ENCODE measurements at places on chromosomes 3 and 15. TPM values are rescaled to one million over a fixed set of nuclear protein-coding genes. Genes with fewer than 3 reads are reported as not detected.
A peak's percentile ranks its signal among the peaks of the same experiment; 100 is the strongest.

- DNase-seq: no peak
Measured at GRCh38 chr15:45133561-45133920, 3.7 kb downstream of the DUOX1 start.

GRCh38 chr15:98948456-98948855 is 59.1 kb downstream of the PGPEP1L start:
- DNase-seq: no peak

GRCh38 chr3:126616931-126617330 is 38.0 kb downstream of the TXNRD3 start:
- DNase-seq: no peak

DNA sequence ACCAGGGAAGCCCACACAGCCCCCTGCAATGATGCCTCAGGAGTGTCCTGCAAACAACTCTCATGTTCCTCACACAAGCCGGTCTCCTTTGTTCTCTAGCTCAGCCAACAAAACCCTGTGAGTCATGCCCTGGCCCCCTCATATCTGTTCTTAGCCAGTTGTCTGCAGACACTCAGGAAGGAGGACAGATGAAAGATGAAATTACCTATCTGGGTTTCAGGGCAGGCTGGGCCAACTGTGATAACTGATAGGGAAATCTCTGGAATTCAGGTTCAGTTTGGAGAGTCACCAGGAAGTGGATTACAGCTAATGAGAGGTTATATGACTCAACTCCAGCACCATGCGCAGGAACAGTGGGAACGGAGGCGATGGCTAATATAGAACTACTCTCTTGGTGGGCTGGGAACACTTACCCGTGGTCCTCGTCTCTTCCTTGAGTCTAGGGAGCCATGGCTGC is 352.0 kb upstream of the ADAMTS9 start:
- DNase-seq: no peak

GRCh38 chr15:45384700-45385099 is 6.4 kb upstream of the GATM start:
- DNase-seq: no peak

DNA sequence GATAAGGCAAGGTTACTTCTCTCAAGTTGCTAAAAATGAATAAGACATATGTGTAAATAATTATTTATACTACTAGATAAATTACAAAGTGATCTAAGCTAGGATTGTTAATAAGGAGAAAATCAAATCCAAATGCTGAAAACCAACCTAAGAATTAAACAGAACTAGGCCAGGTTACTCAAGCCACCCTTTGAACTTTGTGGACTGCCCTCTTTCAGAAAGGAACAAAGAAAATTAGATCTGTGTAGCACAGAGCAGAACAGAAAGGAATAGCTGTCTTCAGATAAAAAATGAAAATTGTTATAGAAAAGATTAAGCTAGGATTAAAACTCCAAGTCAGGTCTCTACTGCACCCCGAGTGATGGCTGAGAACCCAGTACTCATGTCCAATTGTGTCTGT is 158.2 kb upstream of the LRIG1 start:
- no peak for DNase-seq

DNA sequence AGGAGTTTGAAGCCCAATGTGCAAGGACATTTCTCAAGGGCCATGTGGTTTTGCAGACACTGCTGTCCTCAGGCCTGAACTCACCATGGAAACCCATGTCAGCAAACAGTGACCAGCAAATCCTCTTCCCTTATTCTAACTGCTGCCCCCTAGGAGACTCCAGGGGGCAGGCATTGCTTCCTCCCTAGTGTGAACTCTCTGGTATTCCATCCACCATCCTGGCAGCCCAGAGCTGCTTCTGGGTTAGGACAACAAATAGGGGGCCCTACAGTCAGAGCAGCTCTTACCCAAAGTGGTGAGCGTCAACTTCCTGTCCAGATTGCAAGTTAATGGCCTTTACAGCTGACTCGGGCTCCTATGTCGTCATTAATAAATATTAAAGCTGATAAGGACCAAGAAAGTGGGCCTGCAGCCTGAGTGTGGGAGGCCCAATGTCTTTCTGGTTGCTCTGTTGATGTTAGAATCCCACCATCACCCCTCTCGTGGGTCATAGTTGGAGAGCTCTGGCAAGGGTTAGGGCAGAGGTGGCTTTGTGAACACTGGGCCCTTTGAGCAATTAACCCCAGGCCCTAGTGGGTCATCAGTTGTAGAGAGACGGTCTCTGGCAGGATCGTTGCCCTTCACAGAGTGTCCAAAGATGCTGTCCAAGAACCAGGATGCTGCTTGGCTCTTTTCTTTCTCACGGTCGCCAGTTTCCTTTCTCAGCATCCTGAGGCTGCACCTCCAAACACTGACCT is 41.5 kb downstream of the TGM4 start:
- peak; percentile 13 for DNase-seq

GRCh38 chr3:154274348-154274747 is 49.9 kb downstream of the DHX36 start:
- no peak for DNase-seq

DNA sequence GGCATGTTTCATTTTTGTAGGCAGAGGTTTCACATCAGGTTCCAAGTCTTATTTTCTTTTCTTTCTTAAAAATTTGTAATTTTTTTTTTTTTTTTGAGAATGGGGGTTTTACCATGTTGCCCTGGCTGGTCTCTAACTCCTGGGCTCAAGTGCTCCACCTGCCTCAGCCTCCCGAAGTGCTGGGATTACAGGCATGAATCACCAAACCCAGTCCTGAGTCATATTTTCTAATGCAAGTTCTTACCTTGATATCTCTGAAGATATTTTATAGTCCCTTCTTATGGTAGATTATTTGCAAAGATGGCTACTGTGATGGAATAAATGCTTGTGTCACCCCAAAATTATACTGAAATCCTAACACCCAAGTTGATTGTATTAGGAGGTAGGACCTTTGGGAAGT is 63.8 kb downstream of the SLC9A9 start:
- no peak for DNase-seq

- peak; percentile 43 for DNase-seq
Measured at GRCh38 chr3:8663177-8664061, 18.8 kb upstream of the SSUH2 start.

GRCh38 chr3:120802916-120803315 is 60.4 kb downstream of the GTF2E1 start:
- DNase-seq: no peak

DNA sequence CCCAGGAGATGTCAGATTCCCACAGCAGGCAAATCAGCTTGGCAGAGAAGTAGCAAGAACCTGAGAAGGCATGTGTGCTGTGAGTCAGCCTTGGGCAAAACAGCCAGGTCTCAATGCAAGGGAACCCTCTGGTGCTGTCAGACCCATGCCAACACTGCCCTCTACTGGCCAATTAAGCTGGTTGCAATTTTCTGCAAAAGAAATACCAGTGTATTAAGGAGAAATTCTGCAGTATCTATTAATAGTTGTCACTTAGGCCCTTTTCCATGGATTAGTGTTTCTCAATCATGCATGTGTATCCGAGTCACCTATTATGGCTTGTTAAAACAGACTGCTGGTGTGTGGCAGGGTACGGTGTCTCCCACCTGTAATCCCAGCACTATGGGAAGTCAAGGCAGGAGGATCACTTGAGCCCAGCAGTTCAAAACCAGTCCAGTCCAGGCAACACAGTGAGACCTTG is 26.2 kb downstream of the MAP4 start:
- peak; percentile 70 for DNase-seq

The SPATA16 gene
- polyA plus RNA-seq: not detected

The CACNA1D gene
- 41.9 TPM for polyA plus RNA-seq

The HRG gene
- polyA plus RNA-seq: 0.13 TPM

The AMT gene
- polyA plus RNA-seq: 26.3 TPM

The VIPR1 gene
- 11.2 TPM for polyA plus RNA-seq

The CSPG5 gene
- 1.1 TPM for polyA plus RNA-seq

The SLC12A8 gene
- polyA plus RNA-seq: 1.5 TPM

The ZBTB47 gene
- polyA plus RNA-seq: 13.1 TPM

The ECE2 gene
- polyA plus RNA-seq: not detected

The PLCB2 gene
- 20.7 TPM for polyA plus RNA-seq

The DPPA2 gene
- polyA plus RNA-seq: not detected

The SCAMP5 gene
- 15.5 TPM for polyA plus RNA-seq
